Tibial nerve (tissue), 4 donors: ENCODE measurements at places on chromosomes 5 and 9.

DNA sequence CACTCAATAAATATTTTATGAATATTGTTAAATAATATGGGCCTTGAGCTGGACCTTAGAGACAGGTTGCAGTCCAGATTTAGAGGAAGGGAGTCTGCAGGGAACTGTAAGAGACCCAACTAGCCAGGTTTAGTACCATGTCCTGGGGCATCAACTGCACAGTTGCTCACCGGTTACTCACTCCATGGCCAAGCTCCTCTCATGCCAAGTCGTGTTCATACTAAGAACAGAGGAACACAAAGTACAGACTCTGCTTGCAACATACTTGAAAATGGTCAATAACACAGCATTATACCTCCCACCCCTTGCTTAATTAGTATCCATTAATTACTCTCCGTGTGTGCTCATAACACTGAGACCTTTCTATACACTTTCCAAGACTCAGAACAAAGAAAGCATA is 317.6 kb upstream of the PIK3R1 start:
- H3K4me3 ChIP-seq = no peak overlapping the region
- no peak for DNase-seq
- H3K4me1 ChIP-seq = peaks cover 10% of the 10 kb centered on the region
- no peak overlapping the region for H3K27ac ChIP-seq
- no peaks in the 10 kb centered on the region for H3K27me3 ChIP-seq
- no peaks in the 10 kb centered on the region for H3K36me3 ChIP-seq

DNA sequence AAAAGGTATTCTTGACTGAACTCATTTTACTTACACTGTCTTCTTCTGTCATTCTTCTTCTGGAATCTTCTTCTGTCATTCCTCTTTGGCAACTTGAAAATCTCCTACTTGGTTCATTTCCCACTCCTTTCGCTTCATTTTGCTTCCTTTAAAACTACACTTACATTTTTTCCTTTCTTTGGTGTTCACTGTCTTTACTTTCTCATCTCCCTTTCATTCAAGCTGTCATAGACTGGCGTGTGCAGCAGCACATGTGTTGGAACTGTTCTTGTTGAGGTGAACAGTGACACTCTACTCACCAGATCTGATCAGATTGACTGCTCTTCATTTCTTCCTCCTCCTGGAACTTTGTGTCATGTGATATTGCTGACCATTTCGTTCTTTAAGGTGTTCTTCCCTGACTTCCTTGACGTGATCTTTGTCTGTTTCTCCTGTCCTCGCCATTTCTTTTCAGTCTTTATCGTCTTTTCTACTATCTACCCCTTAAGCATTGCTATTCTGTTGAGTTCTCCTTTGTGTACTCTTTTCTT is 6.4 kb downstream of the DNAJC25 start:
- no peaks in the 10 kb centered on the region for H3K36me3 ChIP-seq
- H3K4me1 ChIP-seq = no peaks in the 10 kb centered on the region
- no peaks in the 10 kb centered on the region for H3K27me3 ChIP-seq
- DNase-seq = no peak
- H3K27ac ChIP-seq = no peak overlapping the region
- no peak overlapping the region for H3K4me3 ChIP-seq

GRCh38 chr5:13552361-13552760 is 392.1 kb downstream of the DNAH5 start:
- H3K27ac ChIP-seq = no peak overlapping the region
- no peaks in the 10 kb centered on the region for H3K27me3 ChIP-seq
- H3K4me1 ChIP-seq = no peaks in the 10 kb centered on the region
- no peaks in the 10 kb centered on the region for H3K36me3 ChIP-seq

DNA sequence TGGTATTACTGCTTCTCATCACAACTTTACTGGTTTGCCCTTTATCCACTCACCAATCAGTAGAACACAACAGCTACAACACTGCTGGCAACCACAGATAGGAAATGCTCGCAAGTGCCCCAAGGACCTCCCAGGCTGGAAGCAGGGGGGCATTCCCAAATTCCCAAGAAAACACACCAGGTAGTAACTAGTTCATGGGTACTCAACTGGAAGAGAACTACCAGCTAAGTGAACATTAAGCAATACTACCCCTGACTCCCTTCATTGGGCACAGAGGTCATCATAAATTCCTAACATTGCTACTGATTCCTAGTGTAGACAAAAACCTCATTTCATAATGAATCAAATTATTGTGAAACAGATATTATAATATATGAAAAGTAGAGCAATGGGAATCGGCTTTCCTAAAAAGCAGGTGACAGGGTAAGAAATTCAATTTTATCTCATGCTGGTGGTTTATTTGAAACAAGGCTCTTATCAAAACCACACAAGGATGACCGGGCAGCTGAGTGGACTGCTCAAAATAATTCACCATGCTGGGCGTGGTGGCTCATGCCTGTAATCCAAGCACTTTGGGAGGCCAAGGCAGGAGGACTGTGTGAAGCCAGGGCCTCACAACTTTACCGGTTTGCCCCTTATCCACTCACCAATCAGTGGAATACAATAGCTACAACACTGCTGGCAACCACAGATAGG is 81.6 kb downstream of the TLE1 start:
- peaks cover 17% of the 10 kb centered on the region for H3K4me1 ChIP-seq
- H3K36me3 ChIP-seq = peaks cover 4% of the 10 kb centered on the region
- peak overlapping the region; percentile 9 for H3K27ac ChIP-seq
- H3K27me3 ChIP-seq = no peaks in the 10 kb centered on the region

DNA sequence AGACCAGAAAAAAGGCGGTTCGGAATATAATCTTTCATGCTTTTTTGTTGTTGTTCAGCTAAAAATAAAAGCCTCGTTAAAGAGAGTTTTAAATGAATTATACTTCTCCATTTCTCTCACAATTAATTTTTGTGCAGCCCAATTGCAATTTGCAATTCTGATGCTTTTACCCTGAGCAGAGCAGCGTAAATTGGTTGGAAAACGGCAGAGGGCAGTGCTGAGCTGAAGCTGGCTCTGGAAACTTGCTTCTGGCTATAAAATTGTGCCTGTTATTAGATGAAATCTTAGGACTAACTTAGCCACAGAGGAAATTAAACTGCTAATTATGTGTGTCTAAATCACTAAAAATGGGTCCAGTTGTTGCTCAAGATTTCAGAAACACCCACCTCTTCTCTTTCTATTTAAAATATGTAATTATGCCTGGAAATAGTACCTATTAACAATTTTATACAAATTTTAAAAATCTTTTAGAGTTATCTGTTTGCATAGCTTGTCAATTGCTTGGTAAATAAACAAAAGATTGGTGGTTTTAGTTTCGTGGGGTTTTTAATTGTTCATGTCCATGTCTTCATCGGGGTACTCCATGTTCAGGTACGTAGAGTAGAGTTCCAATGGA is 441.8 kb upstream of the TLE4 start:
- H3K4me3 ChIP-seq = no peak overlapping the region
- no peak for DNase-seq
- no peak overlapping the region for H3K27ac ChIP-seq
- no peaks in the 10 kb centered on the region for H3K27me3 ChIP-seq

DNA sequence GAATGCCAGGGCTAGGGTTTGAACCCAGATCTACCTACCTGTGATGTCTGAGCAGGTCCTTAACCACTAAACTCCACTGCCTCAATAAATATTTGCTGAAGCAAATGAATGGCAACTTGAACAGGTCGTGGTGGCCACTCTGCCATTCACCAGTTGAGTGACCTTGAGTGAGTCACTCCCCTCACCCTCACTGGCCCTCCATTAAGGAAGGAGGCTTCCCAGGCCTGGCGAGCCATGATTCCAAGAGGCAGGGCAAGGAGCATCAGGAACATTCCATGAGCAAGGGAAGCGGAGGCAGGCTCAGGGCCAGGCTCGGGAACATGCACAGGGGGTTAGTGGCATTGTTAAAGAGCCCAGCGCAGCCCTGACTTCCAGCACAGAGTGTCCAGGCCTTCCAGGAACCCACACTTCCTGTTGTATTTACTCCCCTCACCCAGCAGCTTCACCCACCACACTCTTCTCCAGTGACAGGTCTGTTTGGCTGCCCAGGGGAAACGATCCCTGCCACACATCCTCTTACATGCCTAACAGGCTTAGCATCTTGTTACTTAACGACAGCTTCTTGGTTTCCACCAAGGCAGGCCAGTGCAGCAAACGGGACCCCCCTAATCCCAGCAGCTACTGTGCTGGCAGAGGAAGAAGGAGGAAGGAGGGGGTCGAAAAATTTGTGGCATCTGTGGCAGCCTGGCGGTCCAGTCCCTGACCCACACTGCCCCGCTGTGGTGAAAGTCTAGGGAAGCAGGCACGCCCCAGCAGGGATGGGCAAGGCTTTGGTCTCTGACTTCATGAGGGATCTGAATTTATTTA is 43.7 kb upstream of the TTC1 start:
- peak; percentile 21 for DNase-seq
- H3K4me1 ChIP-seq = no peaks in the 10 kb centered on the region
- H3K36me3 ChIP-seq = no peaks in the 10 kb centered on the region
- peaks cover 13% of the 10 kb centered on the region for H3K27me3 ChIP-seq
- no peak overlapping the region for H3K4me3 ChIP-seq
- H3K27ac ChIP-seq = no peak overlapping the region

DNA sequence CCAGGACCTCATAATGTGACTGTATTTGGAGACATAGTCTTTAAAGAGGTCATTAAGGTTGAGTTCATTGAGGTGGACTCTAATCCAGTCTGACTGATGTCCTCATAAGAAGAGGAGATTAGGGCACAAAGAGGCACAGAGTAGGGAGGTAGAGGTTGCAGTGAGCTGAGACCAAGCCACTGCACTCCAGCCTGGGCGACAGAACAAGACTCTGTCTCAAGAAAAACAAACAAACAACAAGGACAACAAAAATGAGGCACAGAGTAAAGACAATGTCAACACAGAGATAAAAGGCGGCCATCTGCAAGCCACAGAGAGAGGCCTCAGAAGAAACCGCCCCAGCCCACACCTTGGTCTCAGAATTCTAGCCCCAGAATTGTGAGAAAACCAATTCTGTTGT is 17.0 kb upstream of the TDRD7 start:
- no peaks in the 10 kb centered on the region for H3K36me3 ChIP-seq
- H3K4me3 ChIP-seq = no peak overlapping the region
- H3K4me1 ChIP-seq = no peaks in the 10 kb centered on the region
- H3K27me3 ChIP-seq = no peaks in the 10 kb centered on the region

- no peak overlapping the region for H3K4me3 ChIP-seq
- H3K36me3 ChIP-seq = no peaks in the 10 kb centered on the region
- H3K4me1 ChIP-seq = no peaks in the 10 kb centered on the region
- no peak for DNase-seq
Observed at GRCh38 chr9:126856326-126856877, 4.0 kb upstream of the ZBTB34 start.

GRCh38 chr5:168301593-168302390 is 10.3 kb downstream of the WWC1 start:
- H3K27me3 ChIP-seq = no peaks in the 10 kb centered on the region
- H3K36me3 ChIP-seq = no peaks in the 10 kb centered on the region
- DNase-seq = no peak

DNA sequence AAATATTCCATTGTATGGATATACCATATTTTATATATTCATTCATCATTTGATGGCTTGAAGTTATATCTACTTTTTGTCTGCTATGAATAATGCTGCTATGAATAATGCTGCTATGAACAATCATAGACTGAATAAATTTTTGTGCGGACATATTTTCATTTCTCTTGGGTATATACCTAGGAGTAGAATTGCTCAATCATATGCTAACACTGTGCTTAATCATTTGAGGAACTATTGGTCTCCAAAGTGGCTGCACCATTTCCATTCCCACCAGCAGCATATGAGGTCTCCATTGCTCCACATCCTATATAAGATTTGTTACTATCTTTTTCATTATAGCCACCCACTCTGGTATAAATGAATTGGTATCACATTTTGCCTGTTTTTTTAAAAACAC is 18.3 kb upstream of the TEK start:
- H3K4me1 ChIP-seq = no peaks in the 10 kb centered on the region
- no peak for DNase-seq

DNA sequence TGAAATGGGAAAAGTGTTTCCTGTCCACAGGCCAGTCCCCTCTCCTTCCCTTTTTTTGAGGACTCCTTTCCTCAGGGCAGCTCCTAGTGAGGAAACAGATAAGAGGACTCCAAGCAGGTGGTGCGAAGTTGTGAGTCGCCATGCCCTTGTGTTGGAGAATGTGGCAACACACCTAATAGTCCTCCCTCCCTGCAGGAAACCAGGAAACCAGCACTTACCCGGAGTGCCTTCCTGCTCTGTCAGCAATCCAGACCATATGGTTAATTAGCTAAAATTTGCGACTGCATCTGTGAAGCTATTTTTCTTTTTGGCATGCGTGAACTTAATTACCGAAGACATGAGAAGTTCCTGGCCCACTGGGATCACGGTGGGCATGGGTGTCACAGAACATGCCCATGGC is 69.9 kb downstream of the TRIM32 start:
- no peaks in the 10 kb centered on the region for H3K36me3 ChIP-seq
- no peak overlapping the region for H3K27ac ChIP-seq
- no peaks in the 10 kb centered on the region for H3K4me1 ChIP-seq
- H3K4me3 ChIP-seq = no peak overlapping the region
- no peak for DNase-seq
- H3K27me3 ChIP-seq = no peaks in the 10 kb centered on the region

GRCh38 chr9:4146293-4146692 is 153.6 kb downstream of the GLIS3 start:
- no peaks in the 10 kb centered on the region for H3K36me3 ChIP-seq
- no peaks in the 10 kb centered on the region for H3K4me1 ChIP-seq
- DNase-seq = no peak

GRCh38 chr5:37208883-37209797 is 40.0 kb downstream of the CPLANE1 start:
- H3K27me3 ChIP-seq = no peaks in the 10 kb centered on the region
- H3K4me1 ChIP-seq = no peaks in the 10 kb centered on the region
- H3K27ac ChIP-seq = no peak overlapping the region
- no peaks in the 10 kb centered on the region for H3K36me3 ChIP-seq

GRCh38 chr5:125798307-125798706 is 624.9 kb upstream of the GRAMD2B start:
- DNase-seq = no peak
- H3K4me1 ChIP-seq = no peaks in the 10 kb centered on the region
- H3K36me3 ChIP-seq = no peaks in the 10 kb centered on the region
- H3K27me3 ChIP-seq = no peaks in the 10 kb centered on the region
- H3K4me3 ChIP-seq = no peak overlapping the region

GRCh38 chr9:113488071-113488470 is 24.5 kb downstream of the RGS3 start:
- no peaks in the 10 kb centered on the region for H3K27me3 ChIP-seq
- DNase-seq = no peak
- no peak overlapping the region for H3K4me3 ChIP-seq

DNA sequence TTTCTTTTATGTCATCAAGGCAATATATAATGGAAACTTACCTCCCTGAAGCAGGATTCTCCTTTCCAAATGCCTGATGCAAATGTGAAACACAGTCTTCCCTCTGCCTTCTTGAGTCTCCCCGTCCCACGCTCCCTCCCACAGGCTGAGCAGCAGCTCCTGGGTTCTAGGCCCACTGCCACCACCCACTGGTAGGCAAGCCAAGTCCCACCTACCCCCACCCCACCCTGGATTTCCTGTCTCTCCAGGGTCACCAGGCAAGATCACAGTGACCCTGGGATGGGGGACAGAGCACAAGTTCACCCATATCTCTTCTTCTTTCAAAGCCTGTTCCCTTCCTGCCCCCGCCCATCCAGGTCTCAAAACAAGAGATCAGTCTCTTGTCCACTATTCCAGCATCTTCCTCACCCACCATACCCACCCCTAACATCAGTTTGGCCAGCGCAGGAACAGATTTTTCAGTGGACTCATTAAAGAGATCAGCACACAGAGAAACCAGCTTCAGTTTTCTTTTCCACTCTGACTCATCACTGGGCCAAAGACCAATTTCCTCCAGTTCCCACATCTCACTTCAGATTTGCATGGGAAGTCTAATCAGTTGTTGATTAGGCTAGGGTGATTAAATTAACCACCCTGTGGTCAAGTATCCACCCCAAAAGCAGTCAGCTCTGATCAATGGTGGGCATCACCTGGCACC is 151.5 kb downstream of the ACTL7B start:
- H3K27ac ChIP-seq = peak overlapping the region; percentile 68
- DNase-seq = no peak
